Stimulated activated CD8-positive, alpha-beta memory T cell treated with anti-CD3 and anti-CD28 coated beads, Interleukin-15, amount 100 ng/mL, for 4 hours (primary cell): ENCODE measurements at places on chromosomes 3 and 15.

DNA sequence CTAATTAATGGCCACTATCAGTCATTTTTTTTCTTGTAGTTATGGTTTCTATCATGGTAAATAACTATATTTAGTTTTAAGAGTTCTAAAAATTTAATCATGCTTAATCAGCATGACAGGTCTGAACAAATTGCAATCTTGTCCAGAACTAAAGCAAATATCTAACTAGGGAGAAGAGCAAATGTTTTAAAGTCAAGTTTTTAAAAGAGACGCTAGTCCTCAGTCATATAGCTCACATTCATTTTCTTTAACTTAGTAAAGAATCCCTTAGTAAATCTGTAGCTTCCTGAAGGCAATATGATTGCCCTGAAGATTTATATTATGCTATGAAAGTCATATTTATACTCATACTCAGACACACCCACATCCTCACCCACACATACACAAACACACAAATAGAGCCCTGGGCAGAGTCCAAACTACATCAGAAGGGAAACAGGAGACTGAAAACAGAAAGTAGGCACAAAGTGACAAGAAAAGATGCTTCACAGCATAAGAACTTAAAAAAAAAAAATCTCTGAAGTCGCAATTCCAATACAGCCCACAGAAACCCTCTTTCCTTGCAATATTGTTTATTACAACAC, 1149.1 kb downstream of the SI start:
- DNase-seq, result no peak

DNA sequence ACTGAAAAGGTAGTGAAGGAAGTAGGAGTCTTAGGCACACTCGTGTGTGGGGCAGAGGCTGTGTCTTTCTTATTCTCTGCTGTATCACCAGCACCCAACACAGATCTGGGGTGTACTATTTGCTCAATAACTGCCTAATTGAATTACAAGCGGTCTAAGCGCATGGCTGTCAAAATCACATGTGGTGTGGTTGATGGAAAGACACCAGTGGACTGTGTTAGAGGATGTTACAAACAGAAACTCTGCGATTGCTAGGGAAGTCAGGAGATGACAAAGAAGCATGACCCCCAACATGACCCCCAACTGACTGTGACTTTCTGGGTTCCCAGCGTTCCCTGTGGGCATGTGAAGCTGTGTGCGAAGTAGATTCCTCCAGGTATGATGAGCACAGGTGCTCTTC, 32.0 kb downstream of the ATG7 start:
- no peak for DNase-seq

GRCh38 chr3:39443530-39443929, 23.9 kb upstream of the MOBP start:
- no peak for DNase-seq

DNA sequence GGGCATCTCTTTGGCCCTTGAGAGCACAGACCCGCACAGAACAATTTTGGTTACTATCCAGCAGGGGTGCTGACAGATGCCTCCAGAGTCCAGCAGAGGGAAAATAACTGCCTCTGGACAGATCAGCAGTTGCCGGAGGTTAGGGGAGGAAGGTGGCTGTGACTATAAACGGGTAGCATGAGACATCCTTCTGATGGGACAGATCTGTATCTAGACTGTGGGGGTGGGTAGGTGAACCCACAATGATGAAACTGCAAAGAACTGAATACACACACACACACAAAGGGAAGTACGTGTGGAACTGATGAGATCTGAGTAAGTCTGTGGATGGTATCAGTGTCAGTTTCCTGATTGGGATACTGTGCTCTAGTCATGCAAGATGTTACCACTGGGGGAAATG, 21.2 kb downstream of the ADAMTS7 start:
- no peak for DNase-seq

DNA sequence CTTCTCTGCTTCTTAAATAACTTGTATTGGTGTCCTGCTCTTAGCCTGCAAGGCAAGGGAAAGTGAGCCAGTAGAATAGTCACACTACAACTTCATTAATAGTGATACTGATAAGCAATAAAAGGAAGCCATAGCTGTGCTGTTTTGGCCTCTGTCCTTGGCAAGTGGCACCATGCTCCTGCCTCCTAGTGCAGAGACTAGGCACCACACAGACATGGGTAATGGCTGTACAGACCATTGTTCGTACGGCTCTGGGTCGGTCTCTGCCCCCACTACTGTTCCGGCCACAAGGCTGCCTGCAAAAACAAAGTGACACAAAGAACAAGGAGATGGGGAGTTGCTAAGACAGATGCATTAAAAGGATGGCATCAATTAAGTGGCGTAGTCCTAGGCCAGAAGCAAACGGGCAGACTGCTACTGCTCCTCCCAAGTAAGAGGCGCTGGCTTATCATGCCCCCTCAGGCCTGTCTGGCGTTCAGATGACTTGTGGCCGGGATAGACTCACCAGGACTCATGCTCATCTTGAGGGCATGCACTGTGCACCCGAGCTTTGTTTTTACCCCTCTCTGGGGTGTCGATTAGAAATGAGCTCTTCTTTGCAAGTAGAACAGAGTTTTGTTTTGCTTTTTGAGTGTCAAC, 75.6 kb downstream of the TRAK1 start:
- DNase-seq, result no peak

- no peak for DNase-seq
Observed at GRCh38 chr3:78086150-78086549, 1046.3 kb downstream of the ROBO2 start.

GRCh38 chr15:37100109-37100965, at the start of gene MEIS2:
Gene MEIS2, minus strand, starts transcription at chr15:37100549. Its CDS starts 1,083 bp downstream, at chr15:37099466.
- DNase-seq, result no peak

- no peak for DNase-seq
Observed at GRCh38 chr3:111904376-111905241, 45.5 kb downstream of the PHLDB2 start.

GRCh38 chr3:169552533-169552932, 111.0 kb downstream of the MECOM start:
- no peak for DNase-seq

DNA sequence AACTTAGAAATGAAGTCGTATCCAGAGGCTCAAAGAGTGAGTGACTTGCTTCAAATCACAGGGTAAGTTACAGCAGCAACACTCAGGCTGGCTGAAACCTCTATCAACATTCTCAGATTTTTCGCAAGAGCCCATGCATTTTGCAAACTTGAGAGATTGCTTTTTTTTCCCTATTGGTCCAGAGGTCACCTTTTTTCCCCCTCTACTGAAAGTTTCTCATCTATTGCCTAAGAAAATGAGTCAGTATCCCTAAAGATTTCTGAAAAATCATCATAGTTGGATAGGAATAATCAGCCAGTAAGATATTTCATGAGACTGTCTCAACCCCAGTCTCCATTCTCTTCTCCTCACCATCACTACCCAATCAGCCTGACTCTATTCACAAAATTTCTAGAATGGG, 410.6 kb downstream of the FOXP1 start:
- DNase-seq, result no peak

- DNase-seq, result no peak
Observed at GRCh38 chr3:129404610-129405009, 23.8 kb downstream of the EFCAB12 start.

- no peak for DNase-seq
Observed at GRCh38 chr15:41105348-41106334, 10.4 kb downstream of the INO80 start.

- DNase-seq, result no peak
Observed at GRCh38 chr3:126351771-126352475, 5.3 kb downstream of the KLF15 start.

- DNase-seq, result no peak
Observed at GRCh38 chr3:127254033-127254644, 33.7 kb downstream of the PRR20G start.

DNA sequence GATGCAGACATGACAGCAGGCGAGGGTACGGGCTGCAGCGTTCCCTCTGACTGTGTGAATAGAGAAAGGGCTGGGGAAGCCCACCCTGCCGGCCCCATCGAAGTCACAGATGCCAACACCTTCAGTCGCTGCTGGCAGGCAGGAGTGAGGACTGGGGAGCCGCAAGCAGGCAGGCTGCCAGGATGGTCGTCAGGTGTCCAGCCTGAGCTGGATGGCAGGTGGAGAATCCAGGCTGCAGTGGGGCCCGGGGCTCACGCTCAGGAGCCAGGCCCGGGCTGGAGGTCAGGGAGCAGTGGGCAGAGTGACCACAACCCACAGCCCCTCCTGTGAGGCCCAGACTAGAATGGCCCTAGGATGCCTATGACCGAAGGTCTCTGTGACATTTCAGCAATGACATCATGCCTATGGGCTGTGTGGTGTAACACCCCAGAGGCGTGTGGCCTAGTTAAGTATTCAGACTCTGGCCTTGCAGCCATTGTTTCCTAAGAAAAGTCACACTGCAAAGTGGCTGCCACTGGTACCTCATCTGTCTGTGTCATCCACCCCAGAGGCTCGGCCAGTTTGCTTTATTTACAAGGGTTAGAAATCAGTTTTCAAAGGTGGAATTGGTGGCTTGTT, 15.7 kb downstream of the PRR23E start:
- DNase-seq, result no peak

DNA sequence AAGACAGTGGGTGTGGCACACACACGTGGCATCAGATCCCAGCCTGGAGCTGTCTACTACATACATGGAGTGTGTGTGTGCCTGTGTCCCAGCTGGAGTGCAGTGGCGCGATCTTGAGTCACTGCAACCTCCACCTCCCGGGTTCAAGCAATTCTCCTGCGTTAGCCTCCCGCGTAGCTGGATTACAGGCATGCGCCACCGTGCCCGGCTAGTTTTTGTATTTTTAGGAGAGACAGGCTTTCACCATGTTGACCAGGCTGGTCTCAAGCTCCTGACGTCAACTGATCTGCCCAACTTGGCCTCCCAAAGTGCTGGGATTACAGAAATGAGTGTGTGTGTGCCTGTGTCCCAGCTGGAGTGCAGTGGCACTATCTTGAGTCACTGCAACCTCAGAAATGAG, 108.8 kb downstream of the IL12A start:
- no peak for DNase-seq

GRCh38 chr3:120348991-120349854, at the start of gene LRRC58:
Gene LRRC58, minus strand, starts transcription at chr3:120349354. Its CDS starts 111 bp downstream, at chr3:120349243.
- peak; percentile 67 for DNase-seq

DNA sequence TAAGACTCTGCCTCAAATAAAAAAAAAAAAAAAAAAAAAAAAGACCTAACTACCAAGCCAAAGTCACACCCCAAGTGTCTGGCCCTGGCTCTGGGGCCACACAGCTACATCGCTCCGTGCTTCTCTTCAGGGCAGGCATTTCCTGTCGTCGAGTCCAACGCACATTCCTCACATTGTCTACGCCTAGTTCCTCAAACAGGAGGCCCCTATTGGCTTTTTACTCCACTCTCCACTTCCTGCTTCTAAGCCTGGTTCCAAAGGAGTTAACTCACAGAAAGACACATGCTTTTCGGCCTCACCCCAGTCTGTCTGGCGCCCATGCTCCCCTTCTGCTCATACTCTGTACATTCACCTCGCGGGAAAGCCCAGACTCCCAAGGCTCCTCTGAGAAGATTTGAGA, 28.8 kb downstream of the KNG1 start:
- no peak for DNase-seq

GRCh38 chr3:21919383-21919782, 168.4 kb upstream of the ZNF385D start:
- DNase-seq, result no peak

DNA sequence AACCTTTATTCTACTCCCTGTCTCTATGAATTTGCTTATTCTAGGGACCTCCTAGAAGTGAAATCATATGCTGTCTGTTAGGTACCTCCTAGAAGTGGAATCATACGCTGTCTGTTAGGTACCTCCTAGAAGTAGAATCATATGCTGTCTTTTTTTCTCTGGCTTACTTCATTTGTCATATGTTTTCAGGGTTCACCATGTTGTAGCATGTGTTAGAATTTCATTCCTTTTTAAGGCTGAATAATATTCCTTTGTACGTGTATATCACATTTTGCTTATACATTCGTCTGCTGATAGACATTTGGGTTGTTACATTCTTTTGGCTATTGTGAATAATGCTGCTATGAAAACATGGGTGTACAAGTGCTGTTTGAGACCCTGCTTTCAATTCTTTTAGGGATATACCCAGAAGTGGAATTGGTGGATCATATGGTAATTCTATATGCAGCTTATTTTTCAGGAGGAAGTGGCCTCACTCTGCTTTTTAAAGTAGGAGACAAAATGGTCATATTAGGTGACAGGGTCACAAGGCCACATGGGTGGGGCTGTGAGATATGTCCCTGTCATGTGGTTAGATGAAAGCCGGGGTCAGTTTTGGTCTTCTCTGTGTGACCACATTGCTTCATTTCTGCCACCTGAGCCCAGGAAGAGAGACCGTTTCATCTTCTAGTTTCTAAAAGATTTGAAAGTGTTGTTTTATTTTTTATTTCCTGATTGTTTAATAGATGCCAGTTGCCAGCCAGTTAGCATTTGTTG, 76.7 kb downstream of the FLNB start:
- DNase-seq, result no peak

DNA sequence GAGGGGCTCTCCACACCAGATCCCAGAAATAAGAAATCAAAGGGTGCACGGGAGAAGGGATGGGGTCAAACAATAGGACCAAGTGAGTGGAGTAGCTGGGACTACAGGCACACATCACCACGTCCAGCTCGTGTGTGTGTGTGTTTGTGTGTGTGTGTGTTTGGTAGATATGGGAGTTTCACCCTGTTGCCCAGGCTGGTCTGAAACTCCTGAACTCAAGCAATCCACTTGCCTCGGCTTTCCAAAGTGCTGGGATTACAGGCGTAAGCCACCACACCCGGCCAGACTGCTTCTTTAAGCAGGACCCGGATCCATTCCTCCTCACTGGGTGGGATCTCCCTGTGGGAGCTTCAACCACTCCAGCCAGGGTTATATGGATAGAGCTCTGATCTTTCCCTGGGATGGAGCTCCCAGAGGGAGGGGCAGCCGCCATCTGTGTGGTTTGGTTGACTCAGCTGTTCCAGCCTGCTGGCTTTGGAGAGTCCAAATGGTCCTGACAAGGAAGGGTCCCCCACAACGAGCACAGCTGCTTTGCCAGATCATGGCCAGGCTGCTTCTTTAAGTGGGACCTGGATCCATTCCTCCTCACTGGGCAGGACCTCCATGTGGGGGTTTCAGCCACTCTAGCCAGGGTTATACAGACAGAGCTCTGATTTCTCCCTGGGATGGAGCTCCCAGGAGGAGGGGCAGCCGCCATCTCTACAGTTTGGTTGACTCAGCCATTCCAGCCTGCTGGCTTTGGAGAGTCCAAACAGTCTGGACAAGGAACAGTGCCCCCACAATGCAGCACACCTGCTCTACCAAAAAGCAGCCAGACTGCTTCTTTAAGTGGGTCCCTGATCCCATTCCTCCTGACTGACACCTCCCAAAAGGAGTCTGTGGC, 9.1 kb upstream of the AVEN start:
- DNase-seq, result no peak

DNA sequence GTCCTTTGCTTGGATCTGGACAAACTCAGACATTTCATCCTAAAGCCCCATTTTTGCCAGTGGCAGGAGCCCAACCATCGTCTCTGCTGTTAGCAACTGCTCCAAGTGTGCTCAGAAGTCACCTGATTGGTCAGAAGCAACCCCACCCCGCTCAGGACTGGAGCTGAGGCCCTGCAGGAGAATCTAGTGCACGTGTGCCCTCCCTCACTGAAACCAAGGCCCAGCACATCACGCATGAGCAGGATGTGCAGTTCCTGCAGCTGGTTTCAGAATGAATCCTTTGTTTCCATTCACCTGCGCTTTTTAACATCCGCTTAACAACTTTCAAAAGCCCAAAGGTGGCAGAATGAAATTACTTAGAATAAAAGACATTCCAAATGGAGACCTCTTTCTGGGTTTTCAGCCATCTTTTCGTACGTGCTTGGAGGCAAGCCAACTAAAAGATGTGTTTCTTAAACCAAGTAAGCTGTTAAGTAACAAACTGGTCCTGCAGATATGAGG, 81.2 kb downstream of the SRGAP3 start:
- no peak for DNase-seq
